ENCODE measurements at places on chromosomes 12 and 14. TPM values are rescaled to one million over a fixed set of nuclear protein-coding genes. Genes with fewer than 3 reads are reported as not detected.

GRCh38 chr14:66979101-66979974, 209.9 kb upstream of the GARIN2 start:
- H3K4me3 ChIP-seq, result no peak overlapping the region
- no peaks in the 10 kb centered on the region for H3K36me3 ChIP-seq
- DNase-seq, result no peak
- no peak overlapping the region for H3K27ac ChIP-seq
- H3K27me3 ChIP-seq, result no peaks in the 10 kb centered on the region

DNA sequence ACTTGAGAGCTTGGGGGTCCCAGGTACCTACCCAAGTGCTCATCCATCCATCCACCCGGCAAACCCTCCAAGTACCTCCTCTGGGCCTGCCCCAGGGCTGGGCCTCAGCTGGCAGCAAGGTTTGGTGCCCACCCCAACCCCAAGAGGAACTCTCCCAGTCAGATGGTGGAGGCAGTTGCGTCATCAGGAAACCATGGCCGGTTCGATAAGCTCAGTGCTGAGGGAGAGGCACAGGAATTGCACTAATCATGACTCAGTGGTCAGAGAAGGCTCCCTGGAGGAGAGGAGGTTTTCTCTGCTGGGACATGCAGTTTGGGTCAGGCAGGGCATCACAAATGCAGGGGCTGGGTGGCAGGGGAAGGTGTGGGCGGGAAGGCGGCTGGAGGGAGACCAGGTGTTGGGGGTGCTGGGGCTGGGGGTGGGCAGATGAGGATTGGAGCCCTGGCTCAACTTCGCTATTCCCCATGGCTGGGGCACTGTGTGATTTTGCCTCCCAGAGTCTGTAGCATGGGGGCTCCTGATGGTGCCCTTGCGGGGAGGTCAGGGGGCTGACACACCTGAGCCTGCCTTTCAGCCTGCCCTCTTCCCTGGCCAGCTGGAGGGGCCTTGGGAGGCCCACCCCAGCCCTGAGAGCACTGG, 32.2 kb downstream of the SH2B3 start:
- no peaks in the 10 kb centered on the region for H3K36me3 ChIP-seq
- no peak overlapping the region for H3K4me3 ChIP-seq

- no peaks in the 10 kb centered on the region for H3K36me3 ChIP-seq
- no peak overlapping the region for H3K4me3 ChIP-seq
- no peaks in the 10 kb centered on the region for H3K4me1 ChIP-seq
- no peak overlapping the region for H3K27ac ChIP-seq
- no peaks in the 10 kb centered on the region for H3K27me3 ChIP-seq
These were observed 13.3 kb upstream of the VRK1 start for GRCh38 chr14:96783915-96784224.

The EXOC3L4 gene
- 11.6 TPM for total RNA-seq

Measured in kidney (tissue), 22 donors.